H1 (cell line): ENCODE measurements at places on chromosomes 5 and 9. TPM values are rescaled to one million over a fixed set of nuclear protein-coding genes. Genes with fewer than 3 reads are reported as not detected.

DNA sequence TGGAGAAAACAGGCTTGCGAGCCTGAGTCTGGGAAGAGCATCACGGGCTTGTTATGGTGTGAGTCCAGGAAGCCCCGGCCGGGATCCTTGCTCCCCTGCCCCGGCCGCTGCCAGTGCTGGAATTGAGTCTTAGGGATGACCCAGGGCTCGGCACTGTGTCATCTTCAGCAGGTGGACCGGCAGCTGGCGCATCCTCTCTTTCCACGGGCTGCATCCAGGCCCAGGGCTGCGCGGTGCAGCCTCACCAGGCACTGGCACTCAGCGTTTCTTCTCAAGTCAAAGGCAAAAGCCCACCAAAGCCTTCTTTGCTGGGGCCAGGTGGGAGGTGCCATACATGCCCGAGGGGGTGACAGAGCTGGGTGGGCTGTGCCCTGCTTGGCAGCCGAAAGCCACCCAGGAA lies 46.6 kb downstream of the COL5A1 start:
- H3K27ac ChIP-seq = no peak overlapping the region
- DNase-seq = no peak
- H3K27me3 ChIP-seq = no peaks in the 10 kb centered on the region
- H3K4me1 ChIP-seq = no peaks in the 10 kb centered on the region

- H3K36me3 ChIP-seq = no peaks in the 10 kb centered on the region
- no peak for DNase-seq
- H3K27ac ChIP-seq = no peak overlapping the region
- H3K4me3 ChIP-seq = no peak overlapping the region
- H3K4me1 ChIP-seq = no peaks in the 10 kb centered on the region
Observed at GRCh38 chr5:62268234-62268633, 37.8 kb upstream of the KIF2A start.

DNA sequence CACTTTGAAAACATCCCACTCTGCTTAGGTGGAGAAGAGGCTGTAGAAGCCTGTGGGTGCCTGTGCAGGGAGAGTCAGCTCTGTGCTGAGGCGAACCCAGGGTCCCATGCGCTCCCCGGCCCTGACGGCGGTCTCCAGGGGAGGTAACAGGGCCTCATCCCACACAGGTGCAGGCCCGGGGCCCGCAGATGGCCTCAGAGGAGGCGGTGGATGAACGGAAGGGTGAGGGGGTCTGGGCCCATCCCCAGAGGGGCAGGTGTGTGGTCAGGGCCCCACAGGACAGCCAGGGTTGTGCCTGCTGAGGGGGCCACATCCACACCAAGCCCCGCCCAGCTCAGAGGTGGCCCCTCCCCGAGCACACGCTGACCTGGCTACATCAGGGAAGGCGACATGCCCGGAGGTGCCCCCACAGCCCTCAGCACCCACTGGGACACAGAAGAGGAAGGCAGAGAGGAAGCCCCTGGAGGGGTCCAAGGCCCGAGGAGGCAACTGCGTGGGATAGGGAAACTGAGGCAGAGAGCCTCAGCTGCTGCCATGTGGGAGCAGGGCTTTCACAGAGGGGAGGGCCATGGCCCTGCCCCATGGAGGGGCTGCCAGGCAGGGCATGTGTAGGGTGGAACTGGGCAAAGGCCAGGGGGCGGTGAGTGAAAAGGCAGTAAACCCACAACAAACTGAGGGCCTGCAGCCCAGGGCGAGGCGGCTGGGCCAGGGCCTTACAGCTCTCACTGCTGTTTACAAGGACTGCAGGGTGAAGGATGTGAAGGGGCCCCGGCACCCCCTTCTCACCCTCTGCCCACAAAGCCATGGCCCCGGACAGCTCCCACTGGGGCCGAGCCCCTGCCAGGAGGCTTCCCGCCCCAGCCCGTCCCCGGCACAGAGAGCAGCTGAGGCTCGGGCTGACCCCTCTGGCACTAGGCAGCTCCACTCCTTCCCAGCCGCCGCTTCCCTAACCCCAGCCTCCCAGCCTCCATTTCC lies 29.5 kb downstream of the EXD3 start:
- no peak overlapping the region for H3K27ac ChIP-seq
- H3K36me3 ChIP-seq = no peaks in the 10 kb centered on the region
- no peak overlapping the region for H3K4me3 ChIP-seq
- DNase-seq = no peak

NKD2 gene
- polyA plus RNA-seq = 5.5 and 7.8 TPM in 2 replicates

- no peaks in the 10 kb centered on the region for H3K27me3 ChIP-seq
- DNase-seq = peak; percentile 33
- H3K27ac ChIP-seq = no peak overlapping the region
- no peaks in the 10 kb centered on the region for H3K36me3 ChIP-seq
Observed at GRCh38 chr9:124190761-124191160, 67.0 kb upstream of the NEK6 start.

SLC1A1 gene
- polyA plus RNA-seq = 2.9 and 4.7 TPM in 2 replicates

DNA sequence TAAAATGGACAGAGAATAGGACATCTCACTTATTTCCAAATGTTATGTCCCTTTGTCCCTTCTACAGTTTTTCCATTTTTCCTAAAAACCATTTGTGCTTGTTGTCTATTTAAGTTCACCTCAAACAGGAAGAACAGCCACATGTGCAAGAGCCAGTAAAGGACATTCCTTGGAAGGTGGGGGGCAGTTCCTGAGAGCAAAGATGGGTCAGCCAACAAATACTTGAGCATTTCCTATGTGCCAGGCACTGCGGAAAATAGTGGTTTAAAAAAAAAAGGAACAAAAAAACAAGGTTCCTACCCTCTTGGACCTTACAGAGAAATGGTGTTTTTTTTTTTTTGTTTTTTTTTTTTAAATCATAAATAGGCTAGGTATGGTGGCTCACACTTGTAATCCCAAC lies 26.8 kb downstream of the ANP32B start:
- H3K4me3 ChIP-seq = no peak overlapping the region
- H3K36me3 ChIP-seq = peaks cover 53% of the 10 kb centered on the region
- H3K4me1 ChIP-seq = no peaks in the 10 kb centered on the region
- no peaks in the 10 kb centered on the region for H3K27me3 ChIP-seq
- DNase-seq = no peak
- H3K27ac ChIP-seq = no peak overlapping the region

ATP10B gene
- polyA plus RNA-seq = 0.06 TPM in 2 replicates

ADGRV1 gene
- 40.6 and 53.1 TPM in 2 replicates for polyA plus RNA-seq

GRCh38 chr9:124054582-124055227 lies 43.1 kb downstream of the LHX2 start:
- no peaks in the 10 kb centered on the region for H3K27me3 ChIP-seq
- H3K4me1 ChIP-seq = no peaks in the 10 kb centered on the region; the same call in 1 of the 2 replicates
- H3K4me3 ChIP-seq = no peak overlapping the region
- DNase-seq = no peak
- H3K36me3 ChIP-seq = no peaks in the 10 kb centered on the region
- no peak overlapping the region for H3K27ac ChIP-seq

DNA sequence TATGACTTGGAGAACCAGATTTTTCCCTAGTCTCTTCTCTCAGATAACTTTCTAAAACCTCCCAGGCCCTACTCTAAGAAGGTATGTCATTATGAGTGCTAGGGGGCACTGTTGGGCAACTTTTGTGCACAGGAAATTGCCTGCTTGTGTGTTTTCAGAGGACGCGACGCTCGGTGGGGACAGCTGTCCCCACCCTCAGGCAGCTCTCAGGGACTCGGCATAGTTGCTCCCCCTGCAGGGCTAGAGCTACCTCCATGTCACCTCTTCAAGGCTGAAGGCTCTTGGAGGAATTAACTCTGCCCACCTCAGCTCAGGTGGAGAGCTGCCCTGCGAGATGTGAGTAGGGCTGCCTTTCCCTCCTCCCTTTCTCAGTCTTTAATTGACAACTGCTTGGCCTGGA lies 10.2 kb upstream of the TIFAB start:
- peaks cover 57% of the 10 kb centered on the region for H3K27me3 ChIP-seq
- DNase-seq = peak; percentile 82
- H3K4me1 ChIP-seq = no peaks in the 10 kb centered on the region
- no peak overlapping the region for H3K27ac ChIP-seq
- H3K4me3 ChIP-seq = no peak overlapping the region
- H3K36me3 ChIP-seq = no peaks in the 10 kb centered on the region

GGTA1 gene
- polyA plus RNA-seq = not detected in 2 replicates

DNA sequence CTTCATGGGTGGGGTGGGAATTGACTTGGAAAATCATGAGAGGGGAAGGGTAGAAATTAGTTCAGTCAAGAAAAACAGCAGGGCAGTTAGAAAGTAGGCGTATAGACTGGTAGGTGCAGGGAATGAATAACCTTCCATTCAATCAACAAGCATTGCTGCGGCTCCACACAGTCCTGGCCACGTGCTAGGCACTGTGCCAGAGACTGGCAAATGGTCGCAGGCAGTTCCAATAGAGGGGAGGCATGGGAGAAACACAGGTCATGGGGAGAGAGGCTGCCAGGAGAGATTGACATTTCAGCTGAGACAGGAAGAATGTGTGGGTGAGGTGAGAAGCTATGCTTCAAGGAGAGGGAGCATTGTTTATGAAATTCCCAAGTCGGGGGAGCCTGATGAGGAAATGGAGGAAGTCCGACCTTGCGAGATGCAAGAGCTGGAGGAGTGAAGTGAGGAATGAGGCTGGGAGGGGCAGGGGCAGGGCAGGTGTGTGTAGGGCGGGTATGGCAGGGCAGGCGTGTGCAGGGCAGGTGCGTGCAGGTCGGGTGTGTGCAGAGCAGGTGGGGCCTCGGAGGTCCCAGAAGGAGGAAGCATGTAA lies 54.4 kb upstream of the PPARGC1B start:
- no peaks in the 10 kb centered on the region for H3K27me3 ChIP-seq
- H3K4me3 ChIP-seq = no peak overlapping the region
- DNase-seq = no peak

FSTL4 gene
- 3.1 and 6.5 TPM in 2 replicates for polyA plus RNA-seq
